ENCODE measurements at places on chromosomes 11 and 22. TPM values are rescaled to one million over a fixed set of nuclear protein-coding genes. Genes with fewer than 3 reads are reported as not detected.

Gene IGSF22
- polyA plus RNA-seq = 0.27 TPM

Gene XKR3
- not detected for polyA plus RNA-seq

Gene GRIA4
- 0.34 TPM for polyA plus RNA-seq

Gene MS4A10
- 9.5 TPM for polyA plus RNA-seq

Gene OR8G1
- not detected for polyA plus RNA-seq

Gene CRYBA4
- 0.10 TPM for polyA plus RNA-seq

Gene TBC1D22A
- 17.7 TPM for polyA plus RNA-seq

Measured in small intestine (tissue), 16 donors.